Left lung (tissue), 14 donors: ENCODE measurements at places on chromosomes 1 and 21. TPM values are rescaled to one million over a fixed set of nuclear protein-coding genes. Genes with fewer than 3 reads are reported as not detected.

LEFTY2 gene
- total RNA-seq = 0.17 TPM

GPR153 gene
- total RNA-seq = 15.3 TPM

FCRL6 gene
- 0.73 TPM for total RNA-seq

OLFML3 gene
- total RNA-seq = 74.2 TPM

F5 gene
- 0.90 TPM for total RNA-seq

GPR89A gene
- total RNA-seq = 14.5 TPM

IGSF9 gene
- total RNA-seq = 3.0 TPM

PTPRC gene
- total RNA-seq = 53.0 TPM

CD1B gene
- total RNA-seq = 0.41 TPM

PTPRU gene
- total RNA-seq = 28.8 TPM

RHD gene
- 0.44 TPM for total RNA-seq

LRRC39 gene
- 0.35 TPM for total RNA-seq

TMEM82 gene
- not detected for total RNA-seq
